ENCODE measurements at places on chromosomes 3 and 15. TPM values are rescaled to one million over a fixed set of nuclear protein-coding genes. Genes with fewer than 3 reads are reported as not detected.

Gene GOLGA8G
- total RNA-seq = not detected

Gene TIGIT
- total RNA-seq = under 0.01 TPM

Gene EAF2
- 2.2 TPM for total RNA-seq

Gene INSYN1
- total RNA-seq = 24.1 TPM

Gene FEZF2
- 15.2 TPM for total RNA-seq

Gene CORO2B
- 28.0 TPM for total RNA-seq

Measured in temporal lobe (tissue), 4 donors.